ENCODE measurements at places on chromosomes 6 and 20.

- DNase-seq, result no peak
Observed at GRCh38 chr6:24107294-24107693, 18.7 kb upstream of the NRSN1 start.

GRCh38 chr6:150183966-150184365 lies 41.1 kb downstream of the PPP1R14C start:
- no peak for DNase-seq

- no peak for DNase-seq
Observed at GRCh38 chr6:40588480-40588879, 1.3 kb upstream of the LRFN2 start.

DNA sequence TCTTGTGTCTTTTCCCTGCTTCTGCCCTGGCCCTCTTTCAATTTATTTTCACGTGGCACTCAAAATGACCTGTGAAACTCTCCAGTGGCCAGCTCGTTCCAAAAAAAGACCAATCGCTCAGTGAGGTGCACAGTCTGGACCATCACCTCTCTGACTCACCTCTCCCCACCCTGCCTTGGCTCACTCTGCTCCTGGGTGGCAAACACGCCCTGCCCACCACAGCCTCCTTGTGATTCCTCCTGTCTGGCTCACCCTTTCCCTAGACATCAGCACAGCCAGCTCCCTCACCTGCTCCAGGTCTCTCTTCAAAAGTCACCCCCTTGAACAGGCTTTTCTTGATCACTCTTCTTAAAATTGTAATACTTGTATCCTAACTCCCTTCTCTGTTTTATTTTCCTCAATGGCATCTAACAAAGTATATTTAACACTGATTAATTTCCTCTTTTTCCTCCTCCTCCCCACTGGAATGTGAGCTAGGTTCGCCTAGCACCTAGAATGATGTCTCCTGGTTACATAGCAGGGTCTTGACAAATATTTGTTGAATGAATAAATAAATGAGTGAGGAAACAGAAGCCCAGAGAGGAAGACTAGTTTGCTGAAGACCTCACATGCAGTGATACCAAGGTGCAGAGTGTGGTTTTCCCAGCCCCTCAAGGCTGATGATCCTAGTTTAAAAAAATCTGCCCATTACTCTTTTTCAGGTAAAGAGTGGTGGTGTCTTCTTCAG lies 109.0 kb downstream of the GJA10 start:
- DNase-seq, result no peak

GRCh38 chr20:52083627-52084232 lies 107.8 kb downstream of the ZFP64 start:
- peak; percentile 70 for DNase-seq

DNA sequence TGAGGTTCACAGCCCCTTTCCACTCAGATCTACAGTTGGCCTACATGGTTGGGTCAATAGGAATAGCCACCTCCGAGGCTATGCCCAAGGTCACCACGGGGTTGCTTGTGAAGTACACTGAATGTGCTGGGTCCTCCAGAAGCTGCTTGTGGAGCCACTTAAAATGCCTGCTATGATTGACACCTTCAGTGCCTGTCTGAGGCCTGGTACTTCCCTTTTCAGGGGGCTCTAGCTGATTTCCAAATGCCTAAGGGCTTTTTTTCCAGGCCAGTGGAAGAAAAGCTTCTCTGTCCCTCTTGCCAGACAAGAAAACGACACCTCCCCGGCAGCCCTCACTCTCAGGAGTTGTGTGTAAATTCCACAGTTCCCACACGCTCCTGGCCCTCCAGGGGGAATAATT lies 6.3 kb upstream of the NXT1 start:
- DNase-seq, result no peak
